ENCODE measurements at places on chromosomes 1 and 21.

- DNase-seq, result no peak
Measured at GRCh38 chr1:226438007-226438406, 30.1 kb upstream of the PARP1 start.

GRCh38 chr1:11215381-11216005, 26.3 kb downstream of the ANGPTL7 start:
- no peak for DNase-seq

DNA sequence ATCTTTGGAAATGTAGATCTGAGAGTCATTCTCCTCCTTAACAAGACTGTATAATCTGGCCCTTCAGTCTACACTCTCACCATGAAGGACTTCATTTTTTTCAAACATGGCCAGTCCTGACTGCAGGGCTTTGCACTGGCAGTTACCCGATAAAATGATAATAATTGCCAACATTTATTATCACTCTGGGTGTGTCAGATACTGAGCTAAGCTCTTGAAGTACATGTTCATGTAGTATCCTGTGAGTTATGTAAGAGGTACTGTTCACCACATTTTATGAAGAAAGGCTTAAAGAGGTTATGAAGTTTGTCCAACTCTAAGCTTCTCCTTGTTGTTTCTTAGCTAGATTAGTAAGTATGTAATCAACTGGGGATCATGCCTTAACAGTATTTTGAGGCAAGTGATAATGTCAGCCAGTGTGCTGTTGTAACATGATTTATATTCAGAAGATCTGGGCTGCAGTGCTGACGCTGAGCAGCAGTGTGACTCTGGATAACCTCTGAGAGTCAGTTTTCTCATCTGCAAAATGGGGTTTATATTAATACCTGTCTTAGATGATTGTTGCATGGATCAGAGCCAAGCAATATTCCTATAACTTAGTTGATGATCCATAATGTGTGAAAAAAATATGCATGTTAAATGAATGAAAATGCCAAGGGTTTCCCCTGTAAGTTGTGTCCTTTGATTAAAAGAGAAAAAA, 42.1 kb upstream of the LEPR start:
- DNase-seq, result no peak

DNA sequence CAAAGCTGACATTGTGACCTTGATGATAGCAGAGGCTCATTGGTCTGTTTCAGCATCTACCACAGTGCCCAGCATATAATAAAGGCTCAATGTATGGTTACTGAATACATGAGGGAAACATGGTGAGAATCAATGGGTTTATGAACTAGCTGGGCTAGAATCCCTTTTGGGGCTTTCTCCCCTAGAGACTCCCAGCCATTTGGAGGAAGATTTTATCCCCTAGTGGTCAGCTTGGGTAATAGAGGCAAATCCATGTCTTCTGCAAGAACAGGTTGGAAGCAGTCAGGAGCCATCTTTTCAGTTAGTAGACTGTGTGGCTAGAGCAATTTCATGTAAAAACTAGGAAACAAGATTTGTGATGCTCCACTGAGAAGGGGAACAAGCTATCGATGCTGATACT, 15.8 kb upstream of the REG4 start:
- DNase-seq, result no peak

- DNase-seq, result no peak
Measured at GRCh38 chr1:114108751-114109255, 44.9 kb downstream of the SYT6 start.

DNA sequence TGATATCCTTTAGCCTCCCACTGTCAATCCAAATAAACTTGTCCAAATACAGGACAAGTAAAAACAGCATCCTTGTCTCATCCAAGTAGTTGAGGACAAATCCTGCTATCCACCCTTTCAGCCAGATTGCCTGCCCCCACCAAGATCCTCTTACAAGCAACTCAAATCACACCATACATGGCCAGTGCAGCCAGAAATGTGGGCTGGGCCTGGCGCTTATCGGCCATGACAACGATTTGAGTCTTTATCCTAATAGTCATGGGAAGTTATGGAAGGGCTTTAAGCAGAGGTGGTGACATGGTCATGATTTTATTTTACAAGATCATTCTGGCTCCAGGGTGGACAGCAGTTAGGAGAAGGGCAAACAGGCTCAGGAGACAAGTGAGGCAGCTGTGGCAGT, 6.3 kb downstream of the GPA33 start:
- DNase-seq, result no peak

GRCh38 chr1:155481741-155482241, 80.8 kb downstream of the ASH1L start:
- no peak for DNase-seq
